NCI-H2029 treated with DMSO at 0.1 percent for 48 hours (cell line): ENCODE measurements at places on chromosomes 5 and 9.

DNA sequence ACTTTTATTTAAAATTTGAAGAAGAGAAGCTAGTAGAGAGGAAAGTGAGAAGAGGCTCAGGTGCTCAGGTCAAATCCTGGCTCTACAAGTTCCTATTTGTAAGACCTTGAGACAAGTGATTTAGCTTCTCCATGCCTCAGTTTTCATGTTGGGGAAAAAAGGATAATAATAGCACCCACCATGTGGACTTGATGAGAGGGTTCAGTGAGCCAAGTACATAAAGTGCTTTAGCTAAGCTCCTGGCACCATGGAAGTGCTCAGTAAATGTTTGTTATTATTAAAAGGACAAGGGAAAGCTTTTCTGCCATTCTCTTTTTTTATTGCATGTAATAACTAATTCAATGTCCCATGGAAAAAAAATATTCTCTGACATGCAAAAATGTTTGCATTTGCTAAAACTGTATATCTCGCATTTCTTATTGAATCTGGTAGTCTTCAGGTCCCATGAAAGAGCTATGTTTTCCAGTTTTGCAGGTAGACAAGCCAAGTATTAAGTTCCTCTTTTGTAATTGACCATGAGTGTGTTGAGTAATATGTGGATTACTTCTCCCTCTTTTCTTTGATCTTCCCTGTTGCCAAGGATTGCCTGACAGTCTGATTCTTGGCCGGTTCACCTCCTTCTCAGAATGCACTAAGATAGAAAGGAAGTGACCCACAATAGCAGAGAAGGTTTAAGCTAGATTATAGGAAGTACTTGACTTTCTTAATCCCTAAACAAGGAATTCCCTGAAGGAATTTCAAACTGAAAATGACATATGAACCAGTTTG lies 45.6 kb upstream of the TRIM32 start:
- DNase-seq: no peak

DNA sequence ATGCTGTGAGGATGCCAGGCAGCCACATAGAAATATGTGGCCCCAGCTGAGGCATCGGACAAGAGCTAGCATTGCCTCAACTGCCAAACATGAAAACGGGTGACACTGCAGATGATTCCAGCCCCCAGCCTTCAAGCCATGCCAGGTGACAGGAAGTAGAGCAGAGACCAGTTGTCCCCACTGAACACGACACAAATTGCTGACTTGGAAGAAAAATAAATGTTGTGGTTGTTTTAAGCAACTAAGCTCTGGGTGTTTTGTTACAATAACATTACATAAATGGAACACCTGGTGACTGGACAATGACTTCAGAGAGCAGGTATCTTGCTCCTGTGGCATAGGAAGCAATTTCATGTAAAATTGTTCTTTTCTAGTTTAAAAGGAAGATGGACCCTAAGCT lies 154.2 kb downstream of the KIF4B start:
- DNase-seq: no peak

DNA sequence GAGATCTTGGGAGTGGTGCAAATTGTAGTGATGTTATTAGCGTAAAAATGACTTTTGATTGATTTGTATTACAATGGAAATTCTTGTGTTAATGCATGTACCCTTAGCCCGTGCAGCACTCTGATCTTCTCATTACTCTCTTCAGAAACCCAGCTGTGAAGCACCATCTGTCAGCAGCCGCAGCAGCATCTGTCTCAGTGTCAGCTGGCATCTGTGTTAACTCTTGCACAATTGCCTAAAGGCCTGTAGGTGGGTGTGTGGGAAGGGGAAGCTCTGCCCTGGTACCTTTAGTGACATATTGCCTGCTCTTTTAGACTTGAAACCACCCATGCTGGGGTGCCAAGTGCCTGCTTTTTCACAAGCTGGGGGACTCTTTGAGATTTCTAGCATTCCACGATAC lies 101.3 kb downstream of the FBXL7 start:
- DNase-seq: no peak

DNA sequence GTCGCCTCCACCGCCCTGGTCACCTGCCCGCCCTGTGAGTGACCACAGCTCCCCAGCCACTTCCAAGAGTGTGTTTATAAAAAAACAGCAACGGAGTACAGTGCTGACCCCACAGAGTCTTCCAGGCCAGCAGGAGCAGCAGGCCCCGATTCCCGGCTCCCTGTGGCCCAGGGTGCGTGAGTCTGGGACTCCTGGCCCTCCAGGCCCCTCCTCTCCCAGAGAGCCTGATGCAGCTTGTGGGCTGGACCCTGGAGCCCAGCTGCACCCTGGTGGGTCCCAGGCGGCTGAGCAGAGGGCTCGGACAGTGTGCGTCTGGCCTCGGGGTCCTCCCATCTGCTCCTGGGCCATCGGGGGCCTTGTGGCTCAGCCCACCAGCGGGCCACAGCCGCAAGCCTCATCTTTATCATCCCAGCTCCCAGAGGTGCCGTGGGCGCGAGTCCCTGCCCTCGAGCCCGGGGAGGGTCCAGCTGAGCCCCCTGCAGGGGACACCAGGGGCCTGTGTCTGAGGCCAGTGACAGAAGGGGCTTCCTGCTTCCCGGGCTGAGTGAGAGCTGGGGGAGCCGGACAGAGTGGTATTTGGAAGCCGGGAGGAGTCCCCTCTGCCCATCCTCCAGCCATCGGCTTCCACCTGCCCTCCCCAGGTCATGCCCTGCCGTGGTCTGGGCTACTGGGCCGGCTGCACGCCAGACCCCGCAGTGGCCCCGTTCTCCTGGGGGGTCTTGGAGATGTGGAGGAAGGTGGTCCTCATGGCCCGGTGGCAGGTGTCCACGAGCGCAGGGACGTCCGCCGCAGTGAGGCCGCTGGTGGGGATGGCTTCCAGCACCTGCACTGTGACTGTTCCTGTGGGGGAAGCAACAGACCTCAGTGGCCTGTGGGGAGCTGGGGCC lies 10.6 kb downstream of the EGFL7 start:
- DNase-seq: no peak

- DNase-seq: no peak
Observed at GRCh38 chr9:30967476-30967875, 1417.0 kb upstream of the ACO1 start.

DNA sequence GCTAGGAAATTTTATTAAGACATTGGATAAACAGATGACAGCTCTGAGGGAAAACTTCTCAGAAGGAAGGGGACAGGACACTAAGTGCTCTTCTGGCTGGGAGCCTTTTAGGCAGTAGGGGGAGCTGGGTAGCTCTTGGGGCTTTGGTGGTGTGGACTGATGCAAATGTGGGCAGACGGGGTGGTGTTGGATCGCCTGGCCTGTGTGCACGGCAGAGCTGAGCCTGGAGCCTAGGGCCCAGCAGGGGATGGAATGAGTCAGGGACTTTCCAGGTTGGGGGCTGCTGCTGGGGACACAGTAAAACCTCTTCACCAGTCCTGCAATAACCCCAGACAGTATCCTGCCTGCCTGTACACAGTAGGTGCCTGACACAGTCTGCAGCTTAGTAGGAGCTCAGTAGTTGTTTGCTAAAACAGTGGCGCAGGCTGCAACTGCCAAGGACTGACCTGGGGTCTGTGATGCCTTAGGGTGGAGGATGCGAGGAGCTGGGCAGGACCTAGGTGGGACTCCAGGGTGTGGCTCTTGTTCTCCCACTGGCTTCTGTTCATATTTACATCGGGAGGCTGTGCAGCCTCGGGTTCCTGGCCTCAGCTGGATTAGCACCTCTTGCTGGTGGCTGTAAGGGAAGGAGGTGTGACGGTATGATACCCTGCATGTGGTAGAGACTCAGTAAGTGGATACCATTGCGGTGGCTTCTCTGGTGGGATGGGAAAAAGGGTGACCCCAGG lies 83.8 kb downstream of the DAB2IP start:
- DNase-seq: no peak

DNA sequence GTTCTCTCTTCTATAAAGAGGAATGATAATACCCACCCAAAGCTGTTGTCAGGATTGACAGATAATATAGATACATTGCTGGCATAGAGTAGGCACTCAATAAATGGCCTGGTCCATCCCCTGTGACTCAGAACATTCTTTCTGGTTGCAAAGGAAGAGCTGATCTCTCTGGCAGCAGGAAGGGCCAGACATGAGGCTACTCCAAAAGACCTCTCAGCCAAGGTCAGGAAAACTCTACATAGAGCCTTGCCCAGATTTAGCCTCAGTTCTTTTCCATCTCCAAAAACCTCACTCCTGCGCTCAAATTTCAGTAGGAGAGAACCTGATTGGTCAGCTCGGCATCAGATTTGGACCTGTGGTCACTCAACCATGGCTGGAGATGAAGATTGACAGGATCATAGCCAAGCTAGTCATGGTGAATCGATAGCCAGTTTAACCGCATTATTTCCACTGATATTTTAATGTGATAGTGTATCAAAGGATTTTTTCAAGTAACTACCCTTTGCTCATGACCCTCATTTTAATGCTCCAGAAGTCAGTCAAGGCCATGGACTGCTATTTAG lies 319.6 kb downstream of the DRD1 start:
- DNase-seq: no peak

DNA sequence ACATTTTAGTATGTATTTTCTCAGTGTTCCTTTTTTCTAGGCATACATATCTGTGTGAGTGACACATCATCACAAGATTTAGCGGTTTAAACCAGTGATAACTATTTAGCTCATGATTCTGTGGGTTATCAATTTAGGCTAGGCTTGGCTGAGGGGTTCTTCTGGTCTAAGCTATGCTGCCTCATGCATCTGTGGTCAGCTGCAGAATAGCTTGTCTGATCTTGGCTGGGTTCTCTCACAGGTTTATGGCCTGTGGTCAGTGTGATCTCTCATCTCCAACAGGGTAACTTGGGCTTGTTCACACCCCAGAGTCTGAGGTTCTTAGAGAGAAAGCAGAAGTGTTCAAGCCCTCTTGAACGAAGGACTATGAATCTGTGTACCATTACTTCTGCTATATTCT lies 363.3 kb downstream of the KDM4C start:
- DNase-seq: no peak

DNA sequence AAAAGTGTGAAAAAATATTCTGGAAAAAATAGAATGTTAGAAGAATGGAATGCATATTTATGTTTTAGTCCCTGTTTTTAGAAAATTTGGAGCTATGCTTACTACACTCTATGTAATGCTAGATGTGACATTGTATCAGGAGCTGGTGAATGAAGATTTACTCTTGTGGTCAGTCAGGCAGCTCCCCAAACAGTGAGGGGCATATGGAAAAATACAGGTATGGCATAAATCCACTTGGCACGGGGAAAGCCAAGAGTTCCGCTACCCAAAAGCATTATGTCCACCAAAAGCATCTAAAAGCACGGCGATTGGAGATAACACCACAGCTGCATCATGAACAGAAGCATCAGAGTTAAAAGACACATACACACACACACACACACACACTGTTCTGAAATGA lies 220.2 kb upstream of the KLF9 start:
- DNase-seq: no peak

- no peak for DNase-seq
Observed at GRCh38 chr9:133146746-133147411, 16.8 kb downstream of the GBGT1 start.

GRCh38 chr5:108345541-108346171 lies 36.2 kb downstream of the FBXL17 start:
- peak; percentile 22 for DNase-seq

DNA sequence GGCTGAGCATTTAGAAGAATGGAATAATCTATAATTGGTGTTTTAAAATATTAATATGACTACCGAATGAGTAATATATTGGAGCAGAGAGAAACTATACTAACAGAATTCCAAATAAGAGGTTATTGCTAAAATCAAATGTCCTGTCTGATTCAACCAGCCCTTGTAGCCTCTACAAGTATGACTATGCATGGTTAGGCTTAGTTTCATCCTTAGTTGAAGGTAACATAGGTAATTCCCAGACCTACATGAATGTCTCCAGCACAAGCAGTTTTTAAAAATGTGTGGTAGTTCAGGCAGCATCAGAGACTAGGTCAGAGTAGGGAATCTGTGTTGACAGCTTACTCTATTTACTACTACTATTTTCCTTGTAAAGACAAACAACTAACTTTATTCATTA lies 51.7 kb upstream of the SLC27A6 start:
- no peak for DNase-seq

- DNase-seq: no peak
Observed at GRCh38 chr9:4095484-4095883, 204.4 kb downstream of the GLIS3 start.

DNA sequence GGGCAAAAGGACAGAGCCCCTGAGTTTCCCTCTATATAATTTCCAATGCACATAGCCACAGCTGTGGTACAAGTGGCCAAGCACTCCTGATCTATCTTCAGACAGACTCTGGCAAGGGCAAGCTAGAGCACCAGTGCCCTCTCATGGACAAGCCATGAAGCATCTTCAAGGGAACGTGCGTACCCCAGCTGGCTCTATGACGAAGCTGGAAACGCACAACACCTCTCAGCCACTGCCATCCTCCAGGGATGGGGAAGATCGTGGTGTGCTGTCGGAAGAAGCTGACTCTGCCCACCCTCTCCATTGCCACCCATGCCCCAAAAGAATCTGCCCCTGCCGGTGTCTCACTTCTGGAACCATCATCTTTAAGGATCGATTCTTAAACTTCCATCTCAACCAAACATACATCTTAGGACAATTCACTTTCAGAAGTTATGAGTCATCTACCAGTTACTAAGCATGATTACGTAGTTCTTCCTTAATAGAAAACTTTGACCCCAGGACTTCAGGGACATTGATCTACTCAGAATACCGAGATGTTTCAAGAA lies 482.9 kb downstream of the AGTPBP1 start:
- DNase-seq: peak; percentile 66

DNA sequence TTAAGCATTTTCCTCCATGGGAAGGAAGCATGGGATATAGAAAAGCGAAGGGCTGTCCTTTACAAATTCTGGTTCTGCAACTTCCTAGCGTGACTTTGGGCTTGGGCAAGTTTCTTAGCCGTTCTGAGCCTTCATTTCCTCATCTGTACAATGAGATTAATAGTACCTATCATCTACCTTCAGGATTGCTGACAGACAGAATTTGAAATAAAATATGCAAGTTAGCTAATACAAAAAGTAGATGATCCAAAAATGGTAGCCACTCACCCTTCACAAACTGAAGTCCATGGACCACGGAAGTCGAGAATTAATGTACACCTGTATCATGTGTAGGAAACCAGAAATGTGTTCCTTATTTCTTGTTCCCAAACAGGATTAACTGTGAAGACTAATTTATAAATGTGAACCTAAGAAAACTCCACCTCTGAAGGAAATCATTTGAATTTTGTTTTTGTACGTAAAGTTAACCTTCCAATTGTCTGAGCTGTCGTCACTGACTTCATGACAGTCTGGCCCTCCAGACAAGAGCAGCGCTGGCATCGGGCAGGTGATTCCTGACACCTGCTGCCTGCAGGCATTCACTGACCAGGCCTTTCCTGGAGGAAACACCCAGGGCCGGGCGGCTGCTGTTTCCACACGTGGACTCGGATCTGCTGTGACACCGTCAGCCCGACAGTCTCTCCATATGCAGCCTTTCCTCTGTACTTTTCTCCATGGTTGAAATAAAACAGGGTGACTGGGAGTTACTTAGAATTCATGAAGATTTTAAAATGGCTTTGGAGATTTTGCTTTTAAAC lies 63.4 kb downstream of the PSMB7 start:
- no peak for DNase-seq

GRCh38 chr5:168683247-168683926 lies 104.2 kb upstream of the PANK3 start:
- DNase-seq: no peak

GRCh38 chr9:114263853-114264510 lies 58.9 kb upstream of the ORM1 start:
- DNase-seq: no peak

- no peak for DNase-seq
Observed at GRCh38 chr5:14708551-14708950, 44.0 kb downstream of the OTULIN start.
